ENCODE measurements at places on chromosomes 13 and 19.

GRCh38 chr13:31880851-31881494, 141.6 kb downstream of the RXFP2 start:
- no peak for DNase-seq

DNA sequence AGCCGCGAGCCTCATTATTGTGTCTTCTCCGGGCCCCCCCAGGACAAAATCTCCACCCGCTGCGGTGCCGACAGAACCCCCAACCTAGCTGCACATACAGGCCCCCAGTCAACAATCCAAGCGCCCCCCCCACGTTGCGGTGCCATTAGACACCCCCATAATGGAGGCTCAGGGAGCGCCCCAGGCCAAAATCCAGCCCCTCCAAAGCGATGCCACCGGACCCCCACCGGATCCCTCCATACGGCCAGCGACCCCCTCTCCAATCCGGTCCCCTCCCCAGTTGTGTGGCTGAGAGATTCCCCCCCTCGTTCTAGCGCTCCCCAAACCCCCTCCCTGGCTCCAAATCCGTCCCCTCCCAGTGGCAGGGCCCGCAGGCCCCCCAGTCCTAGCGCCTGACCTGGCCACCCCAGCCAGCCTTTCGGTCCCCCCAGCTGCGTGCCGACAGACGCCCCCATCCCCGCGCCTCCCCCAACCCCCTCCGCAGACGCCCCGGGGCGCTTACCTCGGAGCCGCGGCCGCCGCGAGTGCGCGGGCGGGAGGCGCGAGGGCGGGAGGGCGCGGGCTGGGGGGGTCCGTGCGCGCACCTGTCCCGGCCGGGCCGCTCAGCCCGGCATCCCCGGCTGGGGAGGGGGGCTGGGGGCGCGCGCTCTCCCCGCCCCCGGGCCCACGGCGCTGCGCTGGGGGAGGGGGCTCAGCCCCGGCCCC, 21.6 kb upstream of the SEMA6B start:
- DNase-seq, result no peak

DNA sequence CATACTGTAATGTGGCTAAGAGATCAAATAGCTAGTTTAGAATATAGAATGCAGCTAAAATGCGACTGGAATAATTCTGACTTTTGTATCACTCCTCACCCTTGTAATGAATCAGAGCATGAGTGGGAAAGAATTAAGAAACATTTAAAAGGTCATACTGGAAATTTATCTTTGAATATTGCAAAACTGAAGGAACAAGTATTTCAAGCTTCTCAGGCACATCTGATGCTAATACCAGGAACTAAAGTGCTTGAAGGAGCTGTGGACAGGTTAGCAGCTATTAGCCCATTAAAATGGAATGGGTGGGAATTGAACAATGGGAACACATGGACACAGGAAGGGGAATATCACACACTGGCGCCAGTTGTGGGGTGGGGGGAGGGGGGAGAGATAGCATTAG, 144.2 kb upstream of the ZNF91 start:
- DNase-seq, result no peak

DNA sequence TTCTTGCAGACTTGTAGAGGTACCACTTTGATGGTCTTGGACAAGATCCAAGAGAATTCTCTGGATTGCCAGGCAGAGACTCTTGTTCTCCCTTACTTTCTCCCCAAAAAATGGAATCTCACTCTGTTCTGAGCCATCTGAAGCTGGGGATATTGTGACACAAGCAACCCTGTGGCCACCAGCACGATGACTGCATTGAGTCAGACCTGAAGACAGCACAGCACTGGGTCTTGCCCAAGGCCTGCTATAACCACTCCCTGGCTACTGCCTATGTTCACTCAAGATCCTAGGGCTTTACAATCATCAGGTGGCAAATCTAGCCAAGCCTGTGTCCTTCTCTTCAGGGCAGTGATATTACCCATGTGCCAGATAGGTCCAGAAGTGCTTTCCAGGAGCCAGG, 202.5 kb upstream of the SERP2 start:
- no peak for DNase-seq

DNA sequence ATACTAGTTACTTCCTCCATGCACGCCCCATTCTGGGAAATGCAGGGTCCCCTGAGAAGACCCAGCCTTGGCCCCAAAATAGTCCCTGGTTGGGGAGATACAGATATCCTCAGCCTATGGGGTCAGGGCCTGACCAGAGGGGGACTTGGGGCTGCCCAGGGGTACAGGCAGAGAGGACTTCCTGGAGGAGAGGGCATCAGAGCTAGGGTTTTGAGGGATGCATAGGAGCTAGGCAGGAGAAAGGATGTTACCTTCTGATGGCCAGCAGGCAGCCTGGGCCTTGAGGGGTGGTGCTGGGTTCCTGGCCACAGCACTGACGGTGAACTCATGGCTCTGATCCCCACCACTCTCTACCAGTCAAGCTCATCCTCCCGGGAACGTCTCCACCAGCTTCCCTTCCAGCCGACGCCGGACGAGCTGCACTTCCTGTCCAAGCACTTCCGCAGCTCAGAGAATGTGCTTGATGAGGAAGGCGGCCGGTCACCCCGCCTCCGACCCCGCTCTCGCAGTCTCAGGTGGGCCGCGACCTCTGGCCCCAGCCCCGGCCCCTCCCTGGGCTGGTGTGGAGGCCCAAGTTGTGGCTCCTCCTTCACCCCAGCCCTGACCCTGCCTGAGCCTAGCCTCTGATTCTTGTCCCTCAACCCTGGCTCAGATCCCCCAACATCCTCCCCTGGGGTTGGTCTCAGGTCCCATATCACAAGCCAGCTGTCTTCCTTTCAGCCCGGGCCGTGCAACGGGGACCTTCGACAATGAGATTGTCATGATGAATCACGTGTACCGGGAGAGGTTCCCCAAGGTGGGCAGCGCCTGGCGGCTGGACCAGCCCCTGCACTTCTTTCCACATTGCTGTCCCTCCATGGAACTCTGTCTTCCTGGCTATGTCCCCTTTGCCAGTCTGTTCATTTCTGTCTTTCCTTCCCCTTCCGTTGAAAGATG, 25.6 kb downstream of the MAST3 start:
- DNase-seq, result no peak

DNA sequence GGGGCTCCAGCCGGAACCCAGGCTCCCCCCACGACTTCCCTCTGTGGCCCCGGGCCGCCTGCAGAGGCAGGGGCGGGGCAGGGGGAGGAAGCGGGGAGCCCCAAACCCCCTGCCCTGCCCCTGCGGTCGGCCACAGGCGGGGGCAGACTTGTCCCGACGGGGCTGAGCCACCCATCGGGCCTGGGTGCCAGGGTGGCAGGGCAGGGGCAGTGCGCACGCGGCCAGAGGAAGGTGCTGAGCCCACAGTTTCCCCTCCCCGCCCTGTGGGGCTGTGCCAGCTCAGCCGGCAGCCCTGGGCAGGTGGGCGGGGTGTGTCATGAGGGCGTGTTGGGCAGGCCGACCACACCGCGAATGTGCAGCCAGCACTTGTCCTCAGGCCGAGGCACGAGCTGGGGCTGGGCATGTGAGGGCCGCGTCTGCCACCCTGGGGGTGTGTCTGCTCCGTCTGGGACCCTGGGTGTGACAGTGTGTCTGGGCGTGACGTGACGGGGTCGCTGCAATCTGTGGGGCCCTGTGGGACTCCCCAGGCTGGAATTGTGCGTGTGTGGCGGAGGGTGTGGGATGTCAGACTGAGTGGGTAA, 17.7 kb downstream of the CCDC97 start:
- DNase-seq, result no peak

DNA sequence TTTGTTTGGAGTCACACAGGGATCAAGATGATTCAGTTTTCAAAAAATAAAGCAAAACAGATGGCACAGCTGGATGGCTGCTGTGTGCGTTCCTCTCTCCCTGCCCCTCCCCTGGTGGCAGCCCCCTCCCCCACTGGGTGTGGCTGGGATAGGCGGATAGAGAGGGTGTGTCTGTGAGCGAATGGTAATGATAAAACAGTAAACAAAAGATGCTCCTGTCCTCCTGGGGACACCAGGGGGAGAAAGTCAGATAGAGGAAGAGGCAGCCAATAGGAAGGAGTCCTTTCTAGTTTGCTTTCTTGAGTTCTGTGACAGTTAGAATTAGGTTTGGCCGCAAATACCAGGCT, 6.5 kb downstream of the TMEM255B start:
- DNase-seq, result no peak

- no peak for DNase-seq
These were observed at the start of gene CACNG7 for GRCh38 chr19:53908935-53909415. Gene CACNG7 (plus strand): TSS chr19:53909278. CDS start chr19:53912832, 3,554 bp downstream.

Data from NCI-H1417 treated with DMSO at 0.1 percent for 48 hours (cell line).